ENCODE measurements at places on chromosomes 1 and 21. TPM values are rescaled to one million over a fixed set of nuclear protein-coding genes. Genes with fewer than 3 reads are reported as not detected.

GRCh38 chr1:150909585-150910180 is 16.5 kb upstream of the SETDB1 start:
- no peak overlapping the region for H3K27ac ChIP-seq
- no peaks in the 10 kb centered on the region for H3K27me3 ChIP-seq
- H3K4me1 ChIP-seq, result no peaks in the 10 kb centered on the region
- DNase-seq, result no peak

S100A5 gene
- not detected for total RNA-seq

- H3K36me3 ChIP-seq, result no peaks in the 10 kb centered on the region
- no peaks in the 10 kb centered on the region for H3K4me1 ChIP-seq
- H3K27me3 ChIP-seq, result no peaks in the 10 kb centered on the region
- no peak overlapping the region for H3K27ac ChIP-seq
- no peak for DNase-seq
Observed at GRCh38 chr1:9626201-9626608, 25.3 kb upstream of the PIK3CD start.

DNA sequence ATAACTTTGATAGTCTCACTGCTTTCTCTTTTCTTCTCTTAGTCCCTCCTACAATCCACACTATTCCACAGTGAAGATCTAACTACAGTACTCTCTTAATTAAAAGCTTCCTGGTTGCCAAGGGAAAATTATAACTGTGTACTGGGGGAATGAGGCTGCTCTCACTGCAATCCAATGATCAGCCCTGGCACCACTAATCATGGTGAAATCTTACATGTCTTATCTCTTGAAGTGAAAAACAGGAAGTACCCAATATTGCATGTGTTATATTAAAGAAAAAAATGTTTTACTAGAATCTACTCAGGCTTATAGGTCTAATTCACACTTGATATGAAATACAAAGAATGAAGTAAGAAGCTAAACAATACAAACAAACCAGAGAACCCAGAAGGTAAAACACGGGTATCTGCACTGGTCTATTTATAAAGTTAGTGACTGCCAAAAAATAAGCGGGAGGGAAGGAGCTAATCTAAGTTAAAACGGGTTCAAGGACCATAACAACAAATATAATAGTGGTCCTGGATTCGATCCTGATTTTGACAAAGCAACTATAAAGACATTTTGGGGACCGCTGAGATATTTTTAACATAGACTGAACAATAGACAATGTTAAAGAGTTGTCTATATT is 57.5 kb downstream of the RGS2 start:
- H3K4me3 ChIP-seq, result no peak overlapping the region
- no peaks in the 10 kb centered on the region for H3K4me1 ChIP-seq
- no peak for DNase-seq
- H3K36me3 ChIP-seq, result no peaks in the 10 kb centered on the region
- H3K27me3 ChIP-seq, result no peaks in the 10 kb centered on the region
- H3K27ac ChIP-seq, result no peak overlapping the region

GRCh38 chr1:187873126-187873525 is 1044.4 kb downstream of the PLA2G4A start:
- H3K4me1 ChIP-seq, result peaks cover 4% of the 10 kb centered on the region
- no peak for DNase-seq
- H3K36me3 ChIP-seq, result no peaks in the 10 kb centered on the region
- H3K4me3 ChIP-seq, result no peak overlapping the region

LEFTY2 gene
- 938 TPM for total RNA-seq

- peaks cover 5% of the 10 kb centered on the region for H3K4me1 ChIP-seq
- H3K36me3 ChIP-seq, result peaks cover 87% of the 10 kb centered on the region
- no peak for DNase-seq
- no peak overlapping the region for H3K4me3 ChIP-seq
Observed at GRCh38 chr1:10295481-10296085, 85.2 kb downstream of the KIF1B start.

IQCC gene
- total RNA-seq, result 4.7 TPM

GRCh38 chr1:12477936-12478611 is 139.9 kb downstream of the DHRS3 start:
- H3K27me3 ChIP-seq, result no peaks in the 10 kb centered on the region
- H3K4me1 ChIP-seq, result no peaks in the 10 kb centered on the region
- no peak for DNase-seq
- no peak overlapping the region for H3K4me3 ChIP-seq
- H3K36me3 ChIP-seq, result peaks cover 23% of the 10 kb centered on the region

DNA sequence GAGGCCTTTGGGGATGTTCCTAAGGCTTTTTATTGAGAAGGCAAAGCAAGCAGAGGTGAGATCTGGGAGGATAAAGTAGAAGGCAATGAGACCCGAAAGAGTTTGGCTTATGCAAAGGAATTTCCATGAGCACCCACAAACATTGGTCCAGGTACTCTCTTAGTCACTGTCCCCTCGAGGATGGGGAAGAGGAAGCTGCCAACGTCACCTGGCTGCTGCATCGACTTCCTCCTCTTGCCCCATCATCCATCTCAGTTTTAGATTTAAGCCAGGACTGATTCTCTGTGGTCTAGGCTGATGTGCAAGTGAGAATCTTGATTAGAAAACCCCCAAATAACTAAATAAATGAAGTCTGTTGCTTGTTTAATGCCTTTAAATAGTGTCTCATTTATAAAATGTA is 28.7 kb downstream of the RUNX1 start:
- peak; percentile 9 for DNase-seq
- no peak overlapping the region for H3K27ac ChIP-seq
- H3K4me1 ChIP-seq, result peaks cover 4% of the 10 kb centered on the region
- H3K4me3 ChIP-seq, result no peak overlapping the region

- peaks cover 11% of the 10 kb centered on the region for H3K4me1 ChIP-seq
- H3K4me3 ChIP-seq, result no peak overlapping the region
- no peak overlapping the region for H3K27ac ChIP-seq
- no peaks in the 10 kb centered on the region for H3K27me3 ChIP-seq
Observed at GRCh38 chr1:211695135-211695816, 19.9 kb upstream of the NEK2 start.

GJA4 gene
- 9.0 TPM for total RNA-seq

DIPK1A gene
- 6.6 TPM for total RNA-seq

DNA sequence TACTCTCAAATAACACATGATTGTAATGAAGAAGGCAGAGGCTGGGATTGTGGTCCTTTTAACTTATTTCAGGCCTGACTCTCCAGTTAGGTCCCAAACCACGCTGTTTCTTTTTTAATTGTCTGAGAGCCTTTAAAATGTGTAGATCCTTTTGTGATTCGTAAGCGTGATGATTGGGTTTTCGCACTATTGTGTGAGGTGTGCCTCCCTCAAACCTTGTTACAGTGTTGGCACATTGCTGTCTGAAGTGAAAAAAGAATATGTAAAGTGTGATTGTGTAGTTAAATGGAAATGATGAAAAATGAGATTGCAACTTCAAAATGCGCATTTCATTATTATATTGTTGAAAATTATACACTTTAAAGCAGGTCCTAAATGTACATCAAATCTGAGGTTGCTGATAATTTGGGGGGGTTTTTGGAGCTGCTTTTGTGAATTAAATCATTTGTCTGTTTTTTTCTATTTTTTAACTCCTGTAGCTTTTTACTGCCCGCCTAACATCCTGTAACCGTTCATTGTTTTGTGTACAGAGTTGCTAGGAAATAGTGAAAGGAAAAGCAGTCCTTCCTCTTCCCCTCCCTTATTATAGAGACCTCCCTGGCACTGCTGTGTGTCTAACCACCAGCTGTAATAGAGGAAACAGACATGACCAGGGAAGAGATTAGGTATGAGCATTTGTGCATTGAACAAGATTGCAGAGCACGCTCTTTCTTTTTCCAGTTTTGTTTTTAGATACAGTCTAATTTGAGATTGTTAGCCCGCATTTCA is 43.3 kb downstream of the IARS2 start:
- no peak overlapping the region for H3K27ac ChIP-seq
- H3K27me3 ChIP-seq, result no peaks in the 10 kb centered on the region
- H3K4me1 ChIP-seq, result no peaks in the 10 kb centered on the region
- no peak overlapping the region for H3K4me3 ChIP-seq

- DNase-seq, result no peak
- H3K4me1 ChIP-seq, result peaks cover 4% of the 10 kb centered on the region
- no peaks in the 10 kb centered on the region for H3K36me3 ChIP-seq
- no peak overlapping the region for H3K27ac ChIP-seq
- H3K4me3 ChIP-seq, result no peak overlapping the region
- H3K27me3 ChIP-seq, result no peaks in the 10 kb centered on the region
Observed at GRCh38 chr1:85135392-85135798, 65.4 kb downstream of the SYDE2 start.

DNA sequence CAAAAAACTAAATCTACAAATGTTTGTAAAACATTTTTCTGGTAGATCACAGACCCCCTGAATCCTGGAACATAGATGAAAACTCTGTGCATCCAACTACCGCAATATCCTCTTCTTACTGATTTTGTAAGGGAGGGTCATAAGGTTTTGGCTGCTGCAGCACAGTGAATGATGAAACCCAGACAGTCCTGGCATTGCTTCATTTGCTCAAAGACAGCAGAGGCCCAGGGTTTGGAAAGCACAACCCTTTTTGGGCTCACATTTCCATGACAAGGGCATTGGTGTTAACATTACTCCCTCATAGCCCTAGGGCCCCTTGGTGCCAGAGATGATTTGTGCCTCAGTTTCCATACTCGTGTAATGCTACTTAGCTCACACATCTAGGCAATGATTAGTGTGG is 51.2 kb downstream of the PLXNA2 start:
- H3K36me3 ChIP-seq, result peaks cover 96% of the 10 kb centered on the region
- H3K27me3 ChIP-seq, result no peaks in the 10 kb centered on the region
- DNase-seq, result no peak
- H3K4me3 ChIP-seq, result no peak overlapping the region

ITLN2 gene
- 17.5 TPM for total RNA-seq

GRCh38 chr1:208917723-208918122 is 665.8 kb upstream of the CAMK1G start:
- DNase-seq, result no peak
- H3K4me1 ChIP-seq, result no peaks in the 10 kb centered on the region
- no peak overlapping the region for H3K27ac ChIP-seq
- no peaks in the 10 kb centered on the region for H3K36me3 ChIP-seq
- H3K4me3 ChIP-seq, result no peak overlapping the region
- H3K27me3 ChIP-seq, result no peaks in the 10 kb centered on the region

AIRE gene
- total RNA-seq, result 1.2 TPM

- H3K36me3 ChIP-seq, result no peaks in the 10 kb centered on the region
- peak; percentile 87 for DNase-seq
- H3K27ac ChIP-seq, result no peak overlapping the region
- H3K27me3 ChIP-seq, result no peaks in the 10 kb centered on the region
Observed at GRCh38 chr21:36966821-36967768, 626 bp upstream of the HLCS start.

DNA sequence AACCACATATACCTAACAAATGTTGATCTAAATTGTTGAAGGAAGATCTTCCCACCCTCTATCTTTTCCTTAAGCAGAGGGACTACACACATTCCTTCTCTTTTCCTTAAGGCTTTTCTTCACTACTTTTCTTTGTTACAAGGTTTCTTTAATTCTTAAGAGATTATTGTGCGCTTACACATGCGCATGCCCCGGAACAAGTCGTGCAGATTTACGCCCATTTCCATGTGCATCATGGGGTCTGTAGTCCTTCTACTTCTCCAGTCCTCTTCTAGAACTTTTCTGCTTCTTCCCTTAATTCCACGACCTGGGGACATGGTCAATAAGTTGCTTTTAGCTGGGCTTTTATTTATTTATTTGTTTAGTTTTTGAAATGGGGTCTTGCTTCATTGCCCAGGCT is 1.7 kb upstream of the CHRNB2 start:
- DNase-seq, result no peak
- peaks cover 47% of the 10 kb centered on the region for H3K27me3 ChIP-seq
- no peaks in the 10 kb centered on the region for H3K4me1 ChIP-seq
- no peak overlapping the region for H3K27ac ChIP-seq
